ENCODE measurements at places on chromosomes 5 and 9.

DNA sequence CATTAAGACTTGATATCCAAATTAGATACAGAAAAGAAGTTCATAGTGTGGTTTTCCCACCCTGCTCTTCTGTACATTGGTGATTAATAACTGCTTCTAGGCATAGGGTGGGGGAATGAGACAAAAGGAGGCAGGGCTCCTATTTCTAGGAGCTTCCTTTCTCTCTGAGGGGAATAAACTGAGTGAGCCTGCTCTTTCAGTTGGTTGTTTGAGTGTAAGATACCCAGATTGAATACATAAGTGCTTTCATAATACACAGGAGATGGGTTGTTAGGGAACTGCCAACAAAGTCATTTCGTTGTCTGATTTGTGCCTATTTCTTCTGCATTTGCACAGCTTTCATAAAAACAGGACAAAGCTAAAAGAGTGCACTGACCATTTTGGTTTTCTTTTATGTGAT, 48.9 kb upstream of the TTC23L start:
- no peak for DNase-seq

DNA sequence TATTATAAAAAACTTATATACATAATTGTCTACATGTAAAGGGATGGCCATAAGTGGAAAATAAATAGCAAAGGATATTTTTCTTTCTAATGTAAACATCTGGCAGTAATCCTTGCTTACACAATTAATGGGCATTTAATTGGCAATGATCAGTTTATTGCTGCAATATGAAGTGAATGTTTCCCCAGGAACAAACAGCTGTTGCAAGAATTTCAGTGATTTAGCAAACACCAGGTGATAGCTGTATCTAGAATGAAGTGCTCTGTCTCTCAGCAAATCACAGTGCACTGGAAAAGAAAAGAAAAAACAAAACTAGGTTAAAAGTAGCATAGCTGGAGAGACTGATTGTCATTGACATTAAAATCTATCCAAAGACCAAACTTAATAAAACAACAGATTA, 594.5 kb upstream of the ARRDC3 start:
- DNase-seq, result no peak

- no peak for DNase-seq
Measured at GRCh38 chr5:93585767-93586385, 2.9 kb downstream of the NR2F1 start.

DNA sequence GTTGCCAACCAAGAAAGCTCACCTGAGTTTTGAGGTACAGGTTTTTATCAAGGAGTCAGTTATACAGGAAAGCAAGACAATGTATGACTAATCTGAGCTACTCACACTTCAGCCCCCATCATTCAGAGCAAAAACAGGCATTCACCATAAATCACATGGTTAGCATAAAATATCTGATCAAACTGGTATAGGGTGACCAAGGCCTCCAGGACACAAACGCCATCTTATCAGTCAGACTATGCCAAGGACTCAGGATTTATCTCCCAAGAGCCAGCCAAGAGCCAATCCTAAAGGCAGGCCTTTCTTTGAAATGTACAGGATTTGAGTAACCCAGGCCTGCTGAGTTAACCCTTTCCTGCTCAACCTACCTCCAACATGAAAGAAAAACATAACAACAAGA, 313.0 kb upstream of the NREP start:
- no peak for DNase-seq

- DNase-seq, result no peak
Measured at GRCh38 chr9:38207247-38207778, 138.3 kb upstream of the SHB start.

GRCh38 chr9:74865177-74865576, 22.5 kb downstream of the TRPM6 start:
- DNase-seq, result no peak

- DNase-seq, result no peak
Measured at GRCh38 chr9:113558632-113559502, 95.3 kb downstream of the RGS3 start.

DNA sequence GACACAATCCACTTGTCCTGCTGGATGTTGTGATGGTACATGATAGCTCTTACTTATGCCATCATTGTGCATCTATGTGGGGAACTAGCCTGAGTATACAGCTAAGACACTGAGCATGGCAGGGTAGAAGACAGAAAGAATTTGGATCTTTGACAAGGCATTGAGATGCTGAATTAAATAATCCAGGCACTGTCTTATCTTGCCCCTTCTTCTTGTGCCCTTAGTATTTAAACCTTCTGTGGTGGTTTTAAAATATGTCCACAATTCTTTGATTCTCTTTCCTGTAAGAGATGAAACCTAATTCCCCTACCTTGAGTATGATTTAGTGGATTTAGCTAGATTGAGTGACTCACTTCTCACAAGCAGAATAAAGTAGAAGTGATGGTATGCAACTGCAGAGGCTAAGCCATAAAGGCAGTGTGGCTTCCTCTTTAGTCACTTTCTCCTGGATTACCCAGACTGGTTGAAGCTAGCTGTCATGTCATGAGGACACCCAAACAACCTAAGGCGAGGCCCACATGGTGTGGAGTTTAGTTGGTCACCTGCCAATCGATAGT, 174.0 kb upstream of the NREP start:
- DNase-seq, result no peak

GRCh38 chr5:128212191-128212806, 128.7 kb downstream of the SLC12A2 start:
- DNase-seq, result no peak

- DNase-seq, result no peak
Measured at GRCh38 chr9:92312887-92313623, 12.1 kb downstream of the NOL8 start.

GRCh38 chr9:3628239-3628638, 102.4 kb upstream of the RFX3 start:
- DNase-seq, result no peak

- no peak for DNase-seq
Measured at GRCh38 chr9:93436655-93437407, 14.7 kb upstream of the FAM120A start.

DNA sequence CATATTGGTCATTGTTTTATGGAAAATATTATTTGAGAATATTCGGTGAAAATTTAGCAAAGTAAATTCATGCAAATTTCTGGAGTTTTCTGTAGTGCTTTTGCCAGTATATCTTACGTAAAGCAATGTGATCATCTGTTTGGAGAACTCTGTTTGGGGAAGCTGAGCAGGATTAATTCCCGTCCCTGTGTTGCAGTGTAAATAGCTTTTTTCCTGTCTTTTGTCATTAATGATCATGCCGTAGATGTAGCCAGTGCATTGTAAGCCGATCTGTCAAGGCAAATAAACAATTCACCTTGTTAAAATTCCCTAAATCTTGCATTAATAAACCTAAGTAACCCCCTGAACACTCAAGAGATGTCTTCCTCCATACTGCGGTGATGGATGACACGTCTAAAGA, 39.2 kb downstream of the PPIC start:
- DNase-seq, result no peak

DNA sequence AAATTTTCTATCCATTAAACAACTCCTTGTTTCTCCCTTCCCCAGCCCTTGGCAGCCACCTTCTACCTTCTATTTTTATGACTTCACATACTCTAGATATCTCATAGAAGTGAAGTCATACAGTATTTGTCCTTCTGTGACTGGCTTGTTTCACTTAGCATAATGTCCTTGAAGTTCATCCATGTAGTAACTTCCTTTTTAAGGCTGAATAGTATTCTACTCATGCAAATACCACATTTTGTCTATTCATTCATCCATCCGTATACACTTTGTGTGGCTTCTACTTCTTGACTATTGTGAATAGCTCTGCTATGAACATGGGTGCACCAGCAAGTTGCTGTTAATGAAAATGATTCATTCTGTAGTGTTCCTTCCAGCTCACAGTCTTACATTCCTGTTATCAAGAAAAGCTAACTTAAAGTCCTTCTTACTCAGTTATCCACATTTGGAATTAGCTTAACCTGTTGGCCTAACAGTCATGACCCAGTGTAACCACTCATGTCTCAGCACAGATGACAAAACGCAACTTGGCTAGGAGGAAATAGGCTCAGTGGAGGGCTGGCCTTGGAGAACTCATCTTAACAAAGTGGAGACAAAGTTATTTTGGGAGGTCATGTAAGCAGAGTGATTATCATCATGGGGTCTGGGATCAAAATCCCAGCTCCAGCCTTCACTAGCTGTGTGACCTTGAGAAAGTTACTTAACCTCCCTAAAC, 129.7 kb upstream of the MAP3K1 start:
- no peak for DNase-seq

DNA sequence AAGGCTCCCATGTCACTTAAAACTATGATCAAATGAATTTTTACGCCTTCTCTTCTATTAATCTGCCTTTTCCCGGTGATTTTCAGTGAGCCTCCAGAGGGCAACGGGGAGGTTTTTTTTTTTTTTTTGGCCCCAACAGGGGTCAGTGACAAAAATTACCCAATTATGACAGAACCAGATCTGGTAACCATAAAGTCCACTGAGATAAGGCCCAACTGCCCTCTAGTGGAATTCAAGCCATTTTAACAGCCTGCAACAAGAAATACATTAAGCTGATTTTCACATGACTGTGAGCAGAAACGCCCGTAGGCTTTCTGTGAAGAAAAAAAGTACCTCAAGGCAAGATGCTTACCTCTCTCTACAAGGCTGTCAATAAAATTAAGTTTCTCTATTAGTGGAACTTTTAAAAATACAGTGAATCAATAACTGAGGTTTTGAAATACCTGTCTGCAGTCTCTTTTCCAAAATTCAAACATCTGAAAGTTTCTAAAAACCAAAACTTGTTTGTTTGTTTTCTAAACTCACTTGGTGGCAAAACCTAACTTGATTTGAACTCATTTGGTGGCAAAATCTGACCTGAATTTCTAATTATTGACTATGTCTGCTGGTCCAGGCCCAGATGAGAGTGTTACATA, 49.7 kb upstream of the FST start:
- DNase-seq, result no peak

GRCh38 chr5:159586921-159587320, 256.6 kb upstream of the IL12B start:
- no peak for DNase-seq

- DNase-seq, result no peak
Measured at GRCh38 chr9:129693741-129694140, 28.3 kb downstream of the PRRX2 start.

DNA sequence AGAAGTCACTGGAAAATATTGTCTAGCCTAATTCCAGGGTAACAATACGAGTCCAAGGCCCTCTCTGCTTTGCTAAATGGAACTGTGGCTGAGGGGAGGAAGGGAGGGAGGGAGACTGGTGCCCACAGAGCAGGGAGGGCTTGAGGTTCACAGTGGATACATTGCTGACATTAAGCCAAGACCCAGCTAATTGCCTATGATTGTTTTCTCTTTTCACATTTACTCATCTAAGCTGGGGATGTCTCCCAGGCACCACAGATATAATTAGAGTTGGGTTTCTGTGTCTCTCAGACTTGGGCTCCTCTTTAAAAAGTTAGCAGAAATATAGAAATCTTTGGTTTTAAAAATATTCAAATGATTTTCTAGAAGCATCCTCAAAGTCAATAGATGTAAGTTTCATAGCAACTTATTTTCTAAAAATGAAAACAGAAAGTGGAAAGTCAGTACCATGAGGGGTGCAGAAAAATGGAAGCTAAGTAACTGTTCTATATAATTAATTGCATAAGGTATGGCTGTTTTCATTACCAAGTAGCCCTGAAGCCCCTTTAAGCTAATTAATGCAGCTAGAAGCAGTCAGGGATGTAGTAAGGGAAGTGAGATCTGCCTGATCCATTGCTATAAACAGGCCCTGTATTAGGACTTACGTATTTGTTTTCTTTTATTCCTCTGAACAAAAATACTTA, 259.8 kb downstream of the NDUFS4 start:
- no peak for DNase-seq
